Small intestine (tissue), 16 donors: ENCODE measurements at places on chromosomes 6 and 20. TPM values are rescaled to one million over a fixed set of nuclear protein-coding genes. Genes with fewer than 3 reads are reported as not detected.

DNA sequence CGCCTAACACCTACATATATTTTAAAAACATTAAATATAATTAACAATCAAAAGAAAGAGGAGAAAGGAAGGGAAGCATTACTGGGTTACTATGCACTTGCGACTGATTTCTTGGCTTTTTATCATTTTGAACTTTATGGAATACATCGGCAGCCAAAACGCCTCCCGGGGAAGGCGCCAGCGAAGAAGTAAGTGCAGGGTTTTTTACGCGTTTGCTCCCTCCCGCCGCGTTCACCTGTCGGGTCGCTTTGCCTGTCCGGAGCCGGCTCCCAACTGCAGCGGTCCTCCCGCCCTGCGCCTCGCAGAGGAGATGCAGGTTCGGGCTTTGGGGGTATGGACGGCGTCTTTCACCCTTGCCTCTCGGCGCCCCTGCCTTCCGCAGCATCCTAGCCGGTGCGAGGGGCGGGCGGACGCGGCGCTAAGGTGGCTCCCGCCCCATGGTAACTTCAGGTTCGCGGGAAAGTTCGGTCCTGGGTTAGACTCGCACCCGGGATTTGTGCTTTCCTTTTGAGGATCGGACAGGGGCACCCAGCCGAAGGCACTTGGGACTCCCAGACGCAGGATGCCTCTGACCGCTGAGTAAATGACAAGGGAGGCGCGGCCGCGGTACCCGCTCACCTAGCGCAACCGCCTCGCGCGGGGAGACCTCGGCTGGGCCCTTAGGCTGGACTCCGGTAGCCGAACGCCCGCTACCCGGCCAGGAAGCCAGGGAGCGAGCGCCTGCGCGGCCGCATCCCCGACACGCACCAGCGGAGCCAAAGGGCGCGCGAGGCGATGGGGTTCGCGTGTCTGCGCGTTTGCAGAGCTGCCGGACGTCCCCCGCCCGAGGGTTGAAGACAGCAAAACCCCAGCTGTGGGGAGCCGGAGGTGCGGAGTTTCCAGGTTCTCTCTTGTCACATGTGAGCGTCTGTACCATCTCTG is 891 bp downstream of the RSPO3 start:
- peaks cover 57% of the 10 kb centered on the region for H3K27me3 ChIP-seq
- peak overlapping the region; percentile 45 for H3K27ac ChIP-seq
- peak overlapping the region; percentile 30 for H3K4me3 ChIP-seq
- H3K36me3 ChIP-seq: no peaks in the 10 kb centered on the region

DNA sequence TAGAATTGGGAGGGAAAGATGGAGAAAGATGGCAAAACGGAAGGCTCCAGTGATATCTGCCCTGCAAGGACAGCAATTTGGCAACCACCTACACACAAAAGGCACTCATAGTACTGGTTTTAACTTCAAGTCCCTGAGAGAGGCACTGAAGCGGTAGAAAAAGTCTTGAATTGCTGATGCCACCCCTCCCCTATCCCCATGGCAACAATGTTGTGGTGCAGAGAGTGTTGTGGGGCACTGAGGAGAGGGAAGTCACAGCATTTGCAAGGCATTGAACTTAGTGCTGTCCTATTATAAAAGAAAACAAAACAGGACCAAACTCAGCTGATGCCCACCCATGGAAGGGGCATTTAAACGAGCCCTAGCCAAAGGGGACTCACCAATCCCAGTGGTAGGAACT is 343.7 kb downstream of the HAO1 start:
- no peak overlapping the region for H3K4me3 ChIP-seq
- H3K4me1 ChIP-seq: no peaks in the 10 kb centered on the region
- no peak overlapping the region for H3K27ac ChIP-seq
- no peaks in the 10 kb centered on the region for H3K36me3 ChIP-seq
- no peaks in the 10 kb centered on the region for H3K27me3 ChIP-seq

- H3K4me3 ChIP-seq: no peak overlapping the region
- DNase-seq: no peak
- no peaks in the 10 kb centered on the region for H3K27me3 ChIP-seq
- H3K27ac ChIP-seq: no peak overlapping the region
- H3K4me1 ChIP-seq: no peaks in the 10 kb centered on the region
Measured at GRCh38 chr6:14516956-14517355, 399.4 kb downstream of the CD83 start.

DNA sequence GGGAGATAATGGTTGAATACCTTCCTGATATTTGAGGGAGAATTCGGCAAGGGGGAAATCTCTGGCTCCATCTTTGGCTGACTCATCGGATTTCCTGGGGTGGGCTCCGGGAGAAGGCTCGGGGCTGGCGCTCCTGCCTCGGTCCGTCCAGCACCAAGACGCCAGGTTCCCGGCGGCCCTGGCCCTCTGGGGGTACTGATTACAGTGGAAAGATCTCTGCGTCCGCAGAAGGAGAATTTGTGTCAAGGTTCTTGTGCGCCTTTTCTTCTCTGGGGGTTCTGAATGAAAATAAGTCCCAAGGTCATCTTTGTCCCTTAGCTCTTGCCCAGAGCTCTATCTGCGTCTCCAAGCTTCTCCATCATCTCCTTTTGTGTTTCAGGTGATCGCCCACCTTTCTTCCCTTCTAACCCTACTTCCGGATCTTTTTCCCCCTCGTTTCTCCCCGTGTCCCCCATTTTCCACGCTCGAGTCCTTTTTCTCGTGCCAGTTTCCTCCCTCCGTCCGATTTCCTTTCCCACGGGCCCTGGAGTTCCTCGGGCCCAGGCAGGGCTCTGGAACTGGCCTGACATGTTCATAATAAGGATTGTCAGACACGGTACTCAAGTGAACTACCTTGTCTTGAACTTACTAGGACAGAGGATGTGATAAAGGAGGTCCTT is 11.6 kb downstream of the NRN1 start:
- no peak overlapping the region for H3K27ac ChIP-seq
- no peaks in the 10 kb centered on the region for H3K36me3 ChIP-seq
- peaks cover 55% of the 10 kb centered on the region for H3K27me3 ChIP-seq
- no peak for DNase-seq
- peaks cover 5% of the 10 kb centered on the region for H3K4me1 ChIP-seq

GRCh38 chr20:46192376-46192944 is 74.3 kb downstream of the CD40 start:
- H3K27me3 ChIP-seq: no peaks in the 10 kb centered on the region
- no peak for DNase-seq
- no peaks in the 10 kb centered on the region for H3K4me1 ChIP-seq
- no peaks in the 10 kb centered on the region for H3K36me3 ChIP-seq
- no peak overlapping the region for H3K27ac ChIP-seq

DNA sequence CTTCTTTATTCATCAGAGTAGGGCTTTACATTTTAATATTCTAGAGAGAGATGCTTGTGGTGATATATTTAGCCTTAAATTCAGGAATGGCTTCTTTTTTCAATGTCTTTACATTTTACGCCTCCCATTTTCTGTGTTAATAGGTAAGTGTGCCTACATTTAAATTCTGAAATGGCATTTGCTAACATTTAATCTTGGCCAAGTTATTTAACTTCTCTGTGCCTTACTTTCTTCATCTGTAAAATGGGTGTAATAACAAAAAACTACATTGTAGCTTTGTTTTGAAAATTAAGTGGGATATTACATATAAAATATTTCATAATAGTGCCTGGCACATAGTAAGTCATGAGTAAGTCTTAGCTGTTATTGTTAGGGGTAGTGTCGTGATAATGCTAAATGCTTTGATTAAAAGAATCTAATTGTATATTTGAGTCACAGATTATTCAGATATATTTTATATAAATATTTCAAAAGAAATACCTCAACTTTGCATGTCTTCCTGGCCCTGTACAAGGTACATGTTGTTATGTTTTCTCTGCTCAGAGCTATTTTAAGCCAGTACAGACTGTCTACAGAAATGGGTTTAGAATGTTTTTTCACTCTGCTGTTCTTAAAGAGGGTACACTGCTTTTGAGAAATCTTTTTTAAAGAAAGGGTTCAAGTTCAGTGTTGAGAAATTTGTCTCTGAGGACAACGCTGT is 18.8 kb downstream of the CARMIL1 start:
- DNase-seq: no peak
- H3K36me3 ChIP-seq: no peaks in the 10 kb centered on the region
- H3K27ac ChIP-seq: no peak overlapping the region
- no peak overlapping the region for H3K4me3 ChIP-seq
- H3K27me3 ChIP-seq: no peaks in the 10 kb centered on the region

DNA sequence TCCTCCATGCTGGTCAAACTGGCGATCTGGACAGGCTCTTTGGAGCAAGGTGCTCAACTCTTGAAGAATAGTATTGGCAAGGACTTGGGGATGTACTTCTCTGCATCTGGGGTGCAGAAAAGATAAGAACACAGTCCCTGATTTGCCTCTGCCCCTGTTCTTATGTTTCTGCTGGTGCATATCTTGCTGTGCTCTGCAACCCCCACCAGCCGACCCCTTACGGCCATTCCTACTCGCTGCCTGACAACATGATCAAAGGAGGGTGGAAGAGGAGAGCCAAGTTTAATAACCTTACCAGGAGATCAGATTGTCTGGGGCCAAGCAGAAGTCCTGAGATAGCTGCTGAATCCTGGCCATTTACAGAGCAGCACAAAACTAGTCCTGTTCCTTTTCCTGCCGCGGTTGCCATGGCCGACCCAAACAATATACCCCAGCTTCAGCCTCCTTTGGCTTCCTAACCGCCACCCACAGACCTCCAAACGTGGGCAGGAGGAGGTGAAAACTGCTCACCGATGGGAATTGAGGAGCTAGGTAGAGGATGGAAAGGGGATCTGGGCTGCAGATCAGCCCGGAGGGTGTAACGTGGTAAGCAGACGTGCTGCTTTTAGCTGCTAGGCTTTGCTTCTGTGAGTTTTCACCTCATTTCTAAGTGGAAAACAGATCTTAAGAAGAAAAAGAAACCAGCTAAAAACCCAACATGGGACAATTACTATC is 60.9 kb downstream of the ATXN1 start:
- no peak overlapping the region for H3K27ac ChIP-seq
- H3K27me3 ChIP-seq: no peaks in the 10 kb centered on the region
- H3K36me3 ChIP-seq: no peaks in the 10 kb centered on the region

DNA sequence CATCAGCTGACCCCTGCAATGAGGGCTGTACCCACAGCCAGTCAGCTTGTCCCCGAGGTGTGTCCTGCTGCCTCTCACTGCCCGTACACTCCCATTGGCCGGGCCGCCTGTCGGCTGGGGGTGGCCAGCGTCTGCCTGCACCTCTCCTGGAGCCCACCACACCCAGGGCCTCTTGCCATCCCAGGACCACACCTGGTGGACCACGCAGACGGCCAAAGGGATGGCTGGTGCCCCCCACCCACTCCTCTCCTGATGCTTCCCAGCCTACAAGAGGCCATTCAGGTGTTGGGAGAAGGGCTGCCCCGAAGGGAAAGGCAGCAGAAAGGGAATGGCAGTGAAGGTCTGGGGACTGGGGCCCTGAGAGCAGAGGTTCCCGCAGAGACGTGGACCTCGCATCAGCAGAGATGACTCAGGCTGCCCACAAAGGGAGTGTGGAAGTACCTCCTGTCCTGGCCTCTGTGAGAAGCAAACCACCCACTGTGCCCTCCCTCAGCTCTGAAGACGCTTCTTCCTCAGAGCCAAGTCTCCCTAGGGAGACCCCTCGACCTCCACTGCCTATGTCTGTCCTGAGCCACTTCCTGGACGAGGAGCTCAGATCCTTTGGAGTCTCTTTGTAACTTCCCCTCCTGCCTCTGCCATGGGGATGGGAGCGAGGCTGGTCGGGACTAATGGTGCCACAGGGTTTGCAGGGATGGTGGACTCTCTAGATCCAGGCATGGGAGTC is 60.9 kb downstream of the PYGB start:
- H3K36me3 ChIP-seq: peaks cover 42% of the 10 kb centered on the region
- H3K27ac ChIP-seq: peak overlapping the region; percentile 86
- H3K4me1 ChIP-seq: peaks cover 16% of the 10 kb centered on the region

Gene BICRAL
- 5.1 TPM for polyA plus RNA-seq

GRCh38 chr20:45051204-45052060 is 49.5 kb downstream of the KCNS1 start:
- H3K4me3 ChIP-seq: no peak overlapping the region
- H3K27me3 ChIP-seq: no peaks in the 10 kb centered on the region
- no peaks in the 10 kb centered on the region for H3K4me1 ChIP-seq
- no peak for DNase-seq
- H3K27ac ChIP-seq: no peak overlapping the region

- no peak overlapping the region for H3K27ac ChIP-seq
- no peaks in the 10 kb centered on the region for H3K4me1 ChIP-seq
- H3K27me3 ChIP-seq: no peaks in the 10 kb centered on the region
- no peak for DNase-seq
Measured at GRCh38 chr6:145225500-145225899, 509.8 kb downstream of the EPM2A start.

- H3K4me1 ChIP-seq: no peaks in the 10 kb centered on the region
- H3K27ac ChIP-seq: no peak overlapping the region
- no peaks in the 10 kb centered on the region for H3K36me3 ChIP-seq
Measured at GRCh38 chr20:23072892-23073586, 13.1 kb downstream of the CD93 start.

DNA sequence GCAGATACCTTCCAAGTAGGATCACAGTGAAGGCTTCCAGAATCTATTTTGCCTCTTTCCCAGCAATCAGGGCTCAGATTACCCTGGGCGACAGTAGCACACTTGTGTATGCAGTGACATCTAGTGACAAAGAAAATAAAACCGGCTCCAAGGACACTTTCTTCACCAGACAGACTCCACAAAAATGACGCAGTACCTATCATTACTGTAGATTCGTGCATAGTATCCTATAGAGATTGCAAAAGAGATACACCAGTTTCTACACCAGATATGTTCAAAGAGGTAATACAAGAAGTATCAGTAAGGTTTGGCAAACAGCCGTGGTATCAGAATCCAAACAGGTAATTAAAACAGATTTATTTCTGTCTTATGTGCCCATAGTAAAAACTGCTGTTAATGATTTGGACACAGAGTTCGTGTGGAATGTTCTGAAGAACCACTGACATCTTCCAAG is 600.4 kb upstream of the JAG1 start:
- H3K27me3 ChIP-seq: no peaks in the 10 kb centered on the region
- peak; percentile 67 for DNase-seq
- no peaks in the 10 kb centered on the region for H3K4me1 ChIP-seq
- H3K4me3 ChIP-seq: no peak overlapping the region

- no peaks in the 10 kb centered on the region for H3K27me3 ChIP-seq
- no peaks in the 10 kb centered on the region for H3K4me1 ChIP-seq
- no peak within 1 kb of the TSS for H3K27ac ChIP-seq
- no peak within 1 kb of the TSS for H3K4me3 ChIP-seq
Measured at GRCh38 chr6:32529697-32530430, at the start of gene HLA-DRB5. Gene HLA-DRB5, minus strand, starts transcription at chr6:32530287. Its CDS starts 63 bp downstream, at chr6:32530224.

Gene ZNF334
- 0.89 TPM for polyA plus RNA-seq

Gene SESN1
- 15.7 TPM for polyA plus RNA-seq

GRCh38 chr6:69105288-69105687 is 470.2 kb downstream of the ADGRB3 start:
- no peaks in the 10 kb centered on the region for H3K4me1 ChIP-seq
- no peak overlapping the region for H3K4me3 ChIP-seq
- no peaks in the 10 kb centered on the region for H3K27me3 ChIP-seq
- no peak overlapping the region for H3K27ac ChIP-seq
- DNase-seq: no peak
- no peaks in the 10 kb centered on the region for H3K36me3 ChIP-seq

DNA sequence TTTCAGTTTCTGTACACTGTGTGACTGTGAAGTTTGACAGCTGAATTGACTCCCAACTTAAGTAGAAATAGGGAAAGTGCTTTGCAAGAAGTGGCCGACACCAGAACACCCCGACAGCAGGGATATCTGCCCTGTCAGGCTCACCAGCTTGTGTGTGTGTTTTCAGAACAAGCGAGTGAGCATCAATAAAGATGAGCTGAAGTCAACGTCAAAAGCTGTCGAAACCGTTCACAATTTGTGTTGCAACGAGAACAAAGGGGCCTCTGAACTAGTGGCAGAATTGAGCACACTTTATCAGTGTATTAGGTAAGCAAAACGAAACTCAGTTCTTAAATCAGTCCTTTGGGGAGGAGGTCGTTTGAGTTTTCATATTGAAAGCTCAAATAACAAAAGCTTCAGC is 10.7 kb downstream of the NELFCD start:
- DNase-seq: no peak
- no peaks in the 10 kb centered on the region for H3K4me1 ChIP-seq
- no peaks in the 10 kb centered on the region for H3K27me3 ChIP-seq
- H3K27ac ChIP-seq: no peak overlapping the region
